ENCODE measurements at places on chromosomes 6 and 20. TPM values are rescaled to one million over a fixed set of nuclear protein-coding genes. Genes with fewer than 3 reads are reported as not detected.

The HNF4A gene
- not detected for total RNA-seq

The SLC16A10 gene
- total RNA-seq: 11.2 TPM

The LAMA5 gene
- total RNA-seq: 1.2 TPM

The SRSF12 gene
- not detected for total RNA-seq

The SLC35F1 gene
- not detected for total RNA-seq

The RGS17 gene
- not detected for total RNA-seq

The PTCRA gene
- 6.9 TPM for total RNA-seq

The OR2H2 gene
- total RNA-seq: under 0.01 TPM

The BPI gene
- 5.5 TPM for total RNA-seq

The SMPD2 gene
- 22.5 TPM for total RNA-seq

The SLC22A23 gene
- total RNA-seq: 6.0 TPM

The DEFB118 gene
- not detected for total RNA-seq
